ENCODE measurements at places on chromosomes 11 and 22.

DNA sequence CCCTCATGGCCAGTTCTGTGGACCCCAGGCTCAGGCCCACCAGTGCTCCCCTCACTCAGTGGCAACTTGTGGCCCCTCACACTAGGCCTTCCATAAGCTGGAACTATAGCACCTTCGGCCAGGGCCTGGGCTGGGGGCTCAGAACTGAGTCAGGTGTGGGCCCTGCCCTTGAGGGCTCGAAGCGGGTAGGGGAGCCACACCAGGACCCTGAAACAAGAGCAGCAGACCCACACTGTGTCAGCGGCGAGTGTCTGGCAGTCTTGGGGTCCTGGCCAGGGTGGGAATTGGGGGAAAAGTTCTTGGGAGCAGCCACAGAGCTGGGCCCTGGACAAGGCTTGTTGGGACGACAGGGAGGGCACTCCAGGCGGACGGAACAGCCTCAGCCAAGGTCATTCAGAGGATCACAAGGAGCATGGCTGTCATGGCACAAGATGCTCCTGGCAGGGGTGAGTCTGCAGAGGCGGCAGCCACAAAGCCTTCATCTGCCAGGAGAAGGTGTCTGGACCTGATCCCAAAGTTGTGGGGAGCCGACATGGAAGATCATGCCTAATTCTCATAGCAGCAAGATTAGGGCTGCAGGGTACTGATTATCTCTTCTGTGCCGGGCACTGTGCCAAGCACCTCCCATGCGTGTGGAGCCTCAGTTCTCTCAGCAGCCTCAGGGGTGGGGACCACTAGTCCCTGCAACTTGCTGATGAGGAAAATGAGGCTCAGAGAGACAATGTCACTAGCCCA is 50.7 kb downstream of the SHISAL1 start:
- DNase-seq, result no peak

- no peak for DNase-seq
These were observed 23.1 kb upstream of the RNASEH2C start for GRCh38 chr11:65743681-65744025.

DNA sequence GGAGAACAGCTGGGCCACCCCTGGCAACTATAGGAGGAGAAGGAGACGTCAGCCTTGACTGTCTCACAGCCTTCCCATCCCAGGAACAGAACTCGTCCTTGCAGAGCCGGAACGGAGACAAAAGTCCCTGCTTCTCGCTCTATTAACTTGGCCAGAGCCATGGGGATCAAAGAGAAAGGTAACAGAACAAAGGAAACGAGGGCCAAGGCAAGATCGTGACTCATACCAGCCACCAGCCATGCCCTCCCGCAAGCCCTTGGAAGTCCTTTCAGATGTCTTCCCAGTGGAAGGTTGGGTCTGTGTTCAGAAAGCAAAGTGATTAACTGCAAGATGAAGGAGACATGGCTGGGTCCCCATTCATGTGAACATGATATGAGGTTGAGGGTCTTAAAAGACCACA is 64.7 kb downstream of the PDE2A start:
- no peak for DNase-seq

DNA sequence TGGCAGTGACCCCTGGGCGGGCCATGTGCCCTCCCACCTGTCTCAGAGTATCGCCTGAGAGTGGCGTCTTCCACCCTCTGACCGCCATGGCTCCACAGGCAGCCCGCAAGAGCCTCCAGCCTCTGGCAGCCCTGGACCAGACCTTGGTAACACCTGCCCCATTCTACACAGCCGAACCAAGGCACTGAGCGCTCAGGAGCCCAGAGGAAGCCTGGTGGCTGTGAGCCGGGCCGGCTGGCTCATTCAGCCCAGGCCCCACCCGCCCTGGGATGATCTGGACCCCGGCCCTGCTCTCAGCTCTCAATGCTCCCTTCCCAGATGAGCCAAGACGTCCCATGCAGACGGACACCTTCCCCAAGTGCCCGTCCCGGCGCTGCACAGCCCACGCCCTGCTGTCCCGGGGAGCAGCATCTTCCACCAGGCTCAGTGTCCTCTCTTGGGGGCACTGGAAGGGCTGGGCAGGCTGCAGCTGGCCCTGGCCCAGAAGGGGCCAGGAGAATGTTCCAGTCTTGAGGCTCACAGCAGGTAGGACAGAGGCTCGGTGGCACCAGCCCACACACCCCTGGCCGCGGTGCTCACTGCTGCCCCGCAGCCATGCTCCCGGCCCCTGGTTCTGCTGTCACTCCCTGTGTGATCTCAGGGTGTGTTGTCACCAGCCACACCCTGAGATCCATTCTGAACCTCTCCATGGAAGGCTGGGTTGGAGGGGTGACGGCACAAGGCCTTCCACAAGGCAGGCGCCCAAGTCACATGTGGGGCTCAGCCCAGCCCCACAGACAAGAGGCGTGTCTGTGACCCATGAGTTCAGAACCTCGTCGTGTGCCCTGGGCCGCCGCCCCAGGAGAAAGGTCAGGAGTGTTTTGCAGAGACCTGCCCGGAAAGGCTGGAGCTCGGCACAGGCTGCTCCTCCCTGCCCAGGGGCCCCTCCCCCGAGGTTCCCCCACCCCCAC is 24.2 kb upstream of the PPARA start:
- no peak for DNase-seq

GRCh38 chr11:72519220-72519881 is 85.0 kb upstream of the CLPB start:
- DNase-seq, result no peak

DNA sequence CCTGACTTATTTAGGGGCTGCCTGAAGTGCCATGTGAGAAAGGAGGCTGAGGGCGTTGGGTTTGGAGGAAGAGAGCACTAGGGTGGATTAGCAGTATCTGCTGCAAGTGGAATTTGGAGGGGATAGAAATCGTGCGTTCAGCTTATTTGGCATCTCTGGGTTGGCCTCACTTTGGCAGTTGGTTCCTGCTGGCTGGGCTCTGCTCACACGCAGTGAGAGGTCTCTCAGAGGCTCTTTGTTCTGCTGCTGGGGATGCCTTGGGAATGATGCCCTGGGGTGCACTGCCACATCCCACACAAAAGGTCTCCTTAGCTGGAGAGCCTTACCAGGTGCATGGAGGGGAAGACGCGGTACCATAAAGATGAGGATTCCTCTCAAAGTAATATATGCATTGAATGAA is 17.7 kb upstream of the MICAL2 start:
- no peak for DNase-seq

DNA sequence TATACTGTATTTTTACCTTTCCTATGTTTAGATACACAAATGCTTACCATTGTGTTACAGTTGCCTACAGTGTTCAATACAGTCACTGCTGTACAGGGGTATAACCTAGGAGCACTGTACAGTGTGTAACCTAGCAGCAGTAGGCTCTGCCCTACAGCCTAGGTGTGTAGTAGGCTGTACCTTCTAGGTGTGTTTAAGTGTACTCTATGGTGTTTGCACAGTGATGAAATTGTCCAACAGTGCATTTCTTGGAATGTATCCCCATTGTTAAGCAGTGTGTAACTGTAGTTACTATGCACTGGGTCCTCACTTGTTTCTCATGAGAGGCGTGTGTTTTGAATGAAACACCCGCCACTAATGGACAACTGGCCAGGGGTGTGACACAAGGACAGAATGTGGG is 269.0 kb downstream of the OPCML start:
- DNase-seq, result no peak

Measured in stimulated activated CD8-positive, alpha-beta memory T cell treated with anti-CD3 and anti-CD28 coated beads, Interleukin-4, amount 100 ng/mL, for 4 hours (primary cell).